ENCODE measurements at places on chromosomes 2 and 18.

DNA sequence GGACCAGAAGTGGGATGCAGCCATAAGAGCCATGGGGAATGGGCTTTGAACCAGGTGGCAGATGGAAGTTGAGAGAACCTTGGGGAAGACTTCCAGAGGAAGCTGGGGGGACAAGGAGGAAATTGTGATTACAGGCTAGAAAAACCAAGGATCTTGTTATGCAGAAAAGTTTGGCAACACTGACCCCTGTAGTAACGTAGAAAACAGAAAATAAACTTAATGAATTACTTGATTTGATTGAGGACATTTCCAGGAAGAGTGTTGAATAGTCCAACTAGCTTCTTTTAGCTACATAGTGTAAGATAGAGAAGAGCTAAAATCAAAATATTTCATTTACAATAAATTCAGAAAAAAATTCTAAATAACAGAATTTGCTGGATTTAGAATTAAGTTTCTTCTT, 91.9 kb upstream of the GPC1 start:
- DNase-seq, result no peak

- no peak for DNase-seq
Measured at GRCh38 chr2:171547720-171548119, 25.4 kb downstream of the CYBRD1 start.

GRCh38 chr2:126895336-126895735, 3.4 kb upstream of the TEX51 start:
- DNase-seq, result no peak

GRCh38 chr2:140178234-140178633, 1398.0 kb upstream of the NXPH2 start:
- DNase-seq, result no peak

- no peak for DNase-seq
Measured at GRCh38 chr2:220279372-220279771, 651.9 kb downstream of the SLC4A3 start.

GRCh38 chr2:239095460-239096081, 247.7 kb downstream of the TWIST2 start:
- no peak for DNase-seq

GRCh38 chr2:55862246-55862645, 61.3 kb downstream of the EFEMP1 start:
- no peak for DNase-seq

GRCh38 chr2:47486841-47487497, 84.0 kb downstream of the MSH2 start:
- no peak for DNase-seq

- no peak for DNase-seq
Measured at GRCh38 chr2:196329959-196330358, 158.6 kb upstream of the STK17B start.

DNA sequence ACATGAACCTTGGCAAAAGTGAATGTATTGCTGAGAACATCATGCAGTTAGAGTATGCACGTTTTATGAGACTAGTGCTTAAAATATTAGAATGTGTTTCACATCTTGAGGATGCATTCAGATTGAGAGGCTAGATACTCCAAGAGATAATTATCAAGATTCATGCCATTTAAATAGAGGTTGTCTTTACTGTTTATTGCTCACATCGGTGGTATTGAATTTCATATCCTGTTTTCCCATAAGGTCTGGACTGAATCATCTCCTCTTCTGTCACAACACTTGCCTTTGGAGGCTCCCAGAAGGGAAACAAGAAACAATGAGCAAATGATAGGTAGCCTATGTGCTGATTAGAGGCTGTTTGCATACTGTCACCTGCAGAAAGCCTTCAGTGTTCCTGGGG, 83.8 kb downstream of the CLHC1 start:
- no peak for DNase-seq

DNA sequence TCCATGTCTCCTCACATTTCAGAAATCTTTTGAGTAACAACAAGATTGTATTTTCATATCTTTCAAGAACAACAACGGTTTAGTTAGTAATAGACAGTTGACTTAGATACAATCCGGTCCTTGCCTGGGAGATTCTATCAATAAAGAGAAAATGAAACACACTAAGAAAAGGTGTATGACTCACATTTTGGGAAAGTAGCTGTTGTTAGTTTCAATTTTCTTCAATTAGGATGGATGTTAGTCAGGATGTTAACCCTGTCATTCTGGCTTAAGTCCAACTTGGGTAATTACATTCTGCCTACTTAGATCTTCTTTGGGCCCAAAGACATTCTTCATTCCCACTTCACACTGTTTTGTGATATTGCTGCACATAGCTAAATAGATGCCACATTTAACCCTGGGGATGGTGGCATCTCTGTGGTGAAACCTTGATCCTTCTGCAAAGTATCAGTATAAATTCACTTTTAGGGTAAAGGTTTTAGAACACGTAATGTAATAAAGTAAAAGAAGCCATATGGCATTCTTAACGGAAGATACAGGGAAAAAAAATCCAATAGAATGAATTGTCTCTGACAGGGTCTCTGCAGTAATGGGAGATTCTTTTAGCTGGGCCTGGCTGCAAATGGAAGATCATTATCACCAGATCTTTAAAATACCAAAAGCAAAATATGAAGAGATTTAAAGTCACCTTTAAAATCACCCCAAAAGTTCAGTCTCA, 365.5 kb downstream of the FIGN start:
- no peak for DNase-seq

- DNase-seq, result peak; percentile 74
Measured at GRCh38 chr2:135709992-135710391, 31.7 kb upstream of the UBXN4 start.

- no peak for DNase-seq
Measured at GRCh38 chr18:75199327-75199726, 9.6 kb downstream of the PTGR3 start.

GRCh38 chr2:39663187-39663930, 2.4 kb upstream of the TMEM178A start:
- no peak for DNase-seq

DNA sequence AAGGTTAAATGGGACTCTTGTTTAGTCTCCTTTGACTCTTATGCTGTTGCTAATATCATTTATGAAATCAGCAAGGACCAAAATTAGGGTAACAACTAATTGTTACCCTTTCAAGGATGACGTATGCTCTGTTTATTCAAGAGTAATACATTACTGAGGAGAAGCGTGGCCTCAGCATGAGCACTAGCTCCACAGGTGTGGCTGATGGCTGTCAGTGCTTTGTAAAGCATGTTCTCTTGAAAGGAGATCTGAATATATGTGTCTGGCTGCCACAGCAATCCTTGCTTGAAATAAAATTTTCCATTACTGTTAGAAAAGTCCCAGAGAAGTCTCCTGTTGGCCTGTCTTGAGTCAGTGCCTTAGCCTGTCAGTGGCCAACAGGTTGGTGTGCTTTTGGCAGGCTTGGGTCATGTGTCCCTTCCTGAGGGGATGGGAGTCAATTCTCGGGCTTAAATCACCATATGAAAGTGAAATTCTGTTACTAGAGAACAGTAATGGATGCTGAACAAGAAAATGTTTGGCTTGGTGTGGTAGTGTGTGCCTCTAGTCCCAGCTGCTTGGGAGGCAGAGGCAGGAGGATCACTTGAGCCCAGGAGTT, 32.7 kb downstream of the ABI2 start:
- DNase-seq, result no peak

- no peak for DNase-seq
Measured at GRCh38 chr18:74078257-74078656, 69.4 kb downstream of the FBXO15 start.

DNA sequence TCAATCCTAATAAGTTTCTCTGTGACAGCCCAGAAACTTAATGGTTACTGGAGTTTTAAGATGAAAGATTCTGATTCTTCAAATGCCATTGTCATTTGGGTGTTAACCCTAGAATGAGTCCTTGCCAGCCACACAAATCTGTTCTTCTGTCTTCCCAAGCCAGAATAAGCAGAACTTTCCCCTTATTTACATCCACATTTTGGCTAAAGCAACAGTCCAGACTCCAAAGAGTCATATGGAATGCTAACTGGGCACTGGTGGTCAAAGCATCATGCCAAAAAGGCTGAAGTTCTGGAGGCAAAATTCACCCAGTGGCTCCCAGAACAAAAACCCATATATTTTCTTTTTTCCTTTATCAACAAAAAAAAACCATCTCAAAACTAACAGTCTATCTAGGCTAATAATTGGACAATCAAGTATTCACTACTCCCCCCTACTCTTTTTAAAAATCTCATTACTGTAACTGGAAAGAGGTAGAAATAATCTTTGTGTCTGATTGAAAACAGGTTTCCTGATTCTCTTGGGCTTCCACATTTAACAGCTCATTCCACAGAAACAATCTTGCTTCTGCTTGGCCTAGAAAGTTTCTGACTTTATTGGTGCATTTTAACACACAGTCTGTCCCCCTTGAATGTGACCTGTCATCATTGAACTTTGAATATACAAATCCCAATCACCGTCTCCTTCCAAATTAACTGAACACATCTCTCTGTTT, 89.6 kb upstream of the SETBP1 start:
- no peak for DNase-seq

GRCh38 chr2:9099341-9099751, 95.9 kb upstream of the MBOAT2 start:
- DNase-seq, result no peak

DNA sequence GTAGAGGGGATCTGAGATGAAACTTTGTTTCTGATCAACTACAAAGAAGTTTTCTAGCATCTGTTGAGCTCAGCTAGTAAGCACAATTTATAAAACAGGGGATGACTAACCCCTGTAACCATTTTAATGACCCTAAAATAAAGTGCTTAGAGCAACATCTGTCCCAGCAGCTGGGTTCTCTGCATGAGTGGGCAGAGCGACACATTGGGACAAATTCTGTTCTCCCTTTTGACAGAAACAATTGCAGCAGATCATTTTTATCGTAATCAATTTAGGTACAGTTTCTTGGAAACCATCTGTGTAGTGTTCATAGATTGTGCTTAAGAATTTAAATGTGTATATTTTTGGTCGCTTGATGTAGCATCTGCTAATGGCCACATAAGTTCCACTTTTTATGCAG, 678.0 kb downstream of the RNF144A start:
- no peak for DNase-seq

DNA sequence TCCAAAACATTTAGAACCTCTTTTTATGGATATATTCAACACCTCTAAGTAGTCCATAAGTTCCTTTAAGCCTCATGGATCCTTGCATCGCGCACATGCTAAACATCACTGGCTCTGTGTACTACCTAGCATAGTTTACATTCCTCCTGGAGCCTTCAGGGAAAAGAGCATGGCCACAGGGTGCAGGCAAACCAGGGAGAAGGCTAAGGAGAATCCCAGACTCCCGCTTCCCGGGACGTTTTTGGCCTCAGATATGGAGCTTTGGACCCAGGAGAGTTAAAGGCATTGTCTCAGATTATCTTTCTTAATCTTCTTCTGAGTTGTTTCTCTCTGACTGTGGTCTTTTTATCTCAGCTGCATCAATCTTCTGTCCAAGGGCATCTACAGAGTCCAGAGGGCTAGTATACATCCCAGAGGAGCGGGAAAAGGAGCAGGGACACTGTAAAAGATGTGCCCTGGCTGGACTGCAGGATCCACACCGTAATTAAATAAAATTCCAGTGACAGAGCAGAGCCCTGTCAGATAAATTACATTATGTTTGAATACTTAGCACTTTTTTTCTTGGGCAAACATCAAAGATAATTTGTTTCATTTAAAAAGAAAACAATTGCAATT, 36.9 kb downstream of the RIT2 start:
- DNase-seq, result no peak

DNA sequence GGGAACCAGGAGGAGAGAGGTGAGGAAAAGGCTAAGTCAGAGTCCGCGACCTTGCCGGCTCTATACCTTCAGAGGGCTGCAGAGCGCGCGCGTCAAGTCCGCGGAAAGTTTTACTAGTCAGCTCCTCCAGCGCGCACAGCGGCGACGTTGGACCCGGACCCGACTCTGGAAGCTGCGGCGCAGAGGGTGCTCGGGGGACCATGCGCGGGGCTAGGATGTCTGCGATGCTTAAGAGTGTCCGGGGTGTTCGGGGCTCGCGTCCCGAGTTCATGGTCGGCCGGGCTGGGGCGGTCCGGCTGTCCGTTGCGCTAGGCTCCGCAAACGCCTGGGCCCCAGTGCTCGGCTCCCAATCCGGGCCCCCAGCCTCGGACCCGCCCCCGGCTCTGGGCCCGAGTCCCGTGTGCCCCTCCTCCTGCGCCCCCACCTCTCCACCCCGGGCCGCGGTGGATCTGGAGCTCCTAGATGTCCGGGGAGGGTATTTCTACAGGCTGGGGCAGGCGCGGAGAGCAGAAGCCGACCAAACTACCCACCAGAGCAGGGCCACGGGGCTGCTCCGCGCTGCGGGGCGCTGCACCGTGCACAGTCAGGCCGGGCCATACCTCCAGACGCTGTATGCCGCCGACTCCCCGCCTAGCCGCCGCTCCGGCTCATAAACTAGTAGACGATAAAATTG, at the start of gene LBX2:
Gene LBX2 (minus strand): TSS at position 337 of the 673 bp plus-strand sequence. CDS start 66 bp downstream, at position 271.
- DNase-seq, result peak; percentile 41

DNA sequence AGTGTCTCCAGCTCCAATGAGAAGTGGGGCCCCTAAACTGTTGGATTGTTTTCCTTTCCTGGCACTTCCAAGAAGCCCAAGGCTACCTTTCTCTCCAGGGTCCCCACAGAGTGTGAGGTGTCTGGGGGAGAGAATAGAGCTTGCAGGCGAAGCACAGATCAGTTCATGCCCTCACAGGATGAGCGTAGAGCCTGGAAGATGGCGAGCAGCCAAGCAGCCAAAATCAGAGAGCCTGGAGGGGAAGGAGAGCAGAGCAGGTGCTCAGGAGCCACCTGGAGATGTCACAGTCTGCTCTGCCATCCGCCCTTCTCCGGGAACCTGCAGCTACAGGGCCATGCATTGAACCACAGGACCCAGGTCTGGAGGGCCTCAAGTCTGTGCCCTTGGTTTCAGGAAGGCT, 54.7 kb upstream of the TCF7L1 start:
- DNase-seq, result no peak

DNA sequence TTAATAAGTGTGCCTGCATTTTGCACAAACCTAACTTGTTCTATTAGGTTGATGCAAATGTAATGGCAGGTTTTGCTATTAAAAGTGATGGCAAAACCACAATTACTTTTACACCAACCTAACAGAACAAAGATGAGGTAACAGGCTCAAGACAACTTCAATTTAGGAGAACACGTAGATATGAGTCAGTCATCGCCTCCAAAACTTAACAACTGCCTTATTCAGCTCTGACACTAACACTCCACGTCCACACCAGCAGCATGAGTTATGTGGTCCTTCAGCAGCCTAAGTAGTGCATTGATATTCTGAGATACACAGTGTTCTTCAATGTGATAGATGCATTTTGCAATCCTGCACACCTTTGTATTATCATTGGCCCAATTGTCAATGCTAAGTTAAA, 1175.1 kb upstream of the ACVR2A start:
- no peak for DNase-seq

- no peak for DNase-seq
Measured at GRCh38 chr2:85644909-85645308, 23.1 kb downstream of the SFTPB start.

GRCh38 chr2:169965495-169965894, 138.2 kb downstream of the UBR3 start:
- DNase-seq, result no peak
